ENCODE measurements at places on chromosomes 4 and X. TPM values are rescaled to one million over a fixed set of nuclear protein-coding genes. Genes with fewer than 3 reads are reported as not detected.

Gene PCDH7
- 111 TPM for total RNA-seq

Gene MAGEA10
- not detected for total RNA-seq

Gene SFRP2
- 9.8 TPM for total RNA-seq

Gene SRPK3
- total RNA-seq, result under 0.01 TPM

Gene KIT
- total RNA-seq, result 2.0 TPM

Gene SPATA18
- 14.9 TPM for total RNA-seq

Gene MMAA
- 5.5 TPM for total RNA-seq

Gene NKX3-2
- 0.39 TPM for total RNA-seq

Gene CMC4
- total RNA-seq, result 16.3 TPM

Gene RS1
- total RNA-seq, result not detected

Gene ADGRA3
- 26.8 TPM for total RNA-seq

Gene CHST7
- total RNA-seq, result 2.3 TPM

Gene UGT2B11
- total RNA-seq, result not detected

Gene CAPN6
- 9.9 TPM for total RNA-seq

Gene SCML2
- 0.98 TPM for total RNA-seq

Gene CD99L2
- total RNA-seq, result 12.6 TPM

Gene PJA1
- 27.0 TPM for total RNA-seq

Gene FAM47E
- 1.4 TPM for total RNA-seq

Gene P2RY8
- total RNA-seq, result not detected

Gene NAP1L5
- total RNA-seq, result 1.7 TPM

Gene MAD2L1
- 4.7 TPM for total RNA-seq

Gene PAGE4
- total RNA-seq, result not detected

Gene STS
- total RNA-seq, result 1.6 TPM

Gene ARHGAP24
- 10.2 TPM for total RNA-seq

Gene NOX1
- total RNA-seq, result not detected

Gene PRRG3
- not detected for total RNA-seq

Gene CTSO
- total RNA-seq, result 10.6 TPM

Gene ADH1B
- not detected for total RNA-seq

Gene MYOZ2
- total RNA-seq, result not detected

Gene GAGE2A
- not detected for total RNA-seq

Gene NUDT10
- total RNA-seq, result 0.39 TPM

Gene SSX4
- total RNA-seq, result not detected

Gene CXCL11
- total RNA-seq, result not detected

Gene PDGFC
- total RNA-seq, result 65.0 TPM

Gene HPGD
- total RNA-seq, result not detected

Gene MAGEA1
- total RNA-seq, result not detected

Gene HSFX4
- total RNA-seq, result not detected

Gene ERCC6L
- 1.1 TPM for total RNA-seq

Gene TMEM144
- 27.9 TPM for total RNA-seq

Gene GABRQ
- total RNA-seq, result not detected

Gene MAGEE2
- total RNA-seq, result not detected

Gene TRIM75
- total RNA-seq, result not detected

Gene BANK1
- 0.39 TPM for total RNA-seq

Gene PCYT1B
- total RNA-seq, result under 0.01 TPM

Gene VCX3B
- not detected for total RNA-seq

Gene NXF2B
- not detected for total RNA-seq

Gene ABCB7
- 23.1 TPM for total RNA-seq

Gene CCKAR
- not detected for total RNA-seq

Gene JAKMIP1
- not detected for total RNA-seq

All from placental epithelial cell (primary cell).